ENCODE measurements at places on chromosomes 12 and 14. TPM values are rescaled to one million over a fixed set of nuclear protein-coding genes. Genes with fewer than 3 reads are reported as not detected.

GRCh38 chr14:52678591-52678990 lies 16.8 kb downstream of the ERO1A start:
- no peak overlapping the region for H3K4me3 ChIP-seq
- H3K36me3 ChIP-seq = peaks cover 4% of the 10 kb centered on the region
- H3K27me3 ChIP-seq = no peaks in the 10 kb centered on the region
- no peak for DNase-seq

DNA sequence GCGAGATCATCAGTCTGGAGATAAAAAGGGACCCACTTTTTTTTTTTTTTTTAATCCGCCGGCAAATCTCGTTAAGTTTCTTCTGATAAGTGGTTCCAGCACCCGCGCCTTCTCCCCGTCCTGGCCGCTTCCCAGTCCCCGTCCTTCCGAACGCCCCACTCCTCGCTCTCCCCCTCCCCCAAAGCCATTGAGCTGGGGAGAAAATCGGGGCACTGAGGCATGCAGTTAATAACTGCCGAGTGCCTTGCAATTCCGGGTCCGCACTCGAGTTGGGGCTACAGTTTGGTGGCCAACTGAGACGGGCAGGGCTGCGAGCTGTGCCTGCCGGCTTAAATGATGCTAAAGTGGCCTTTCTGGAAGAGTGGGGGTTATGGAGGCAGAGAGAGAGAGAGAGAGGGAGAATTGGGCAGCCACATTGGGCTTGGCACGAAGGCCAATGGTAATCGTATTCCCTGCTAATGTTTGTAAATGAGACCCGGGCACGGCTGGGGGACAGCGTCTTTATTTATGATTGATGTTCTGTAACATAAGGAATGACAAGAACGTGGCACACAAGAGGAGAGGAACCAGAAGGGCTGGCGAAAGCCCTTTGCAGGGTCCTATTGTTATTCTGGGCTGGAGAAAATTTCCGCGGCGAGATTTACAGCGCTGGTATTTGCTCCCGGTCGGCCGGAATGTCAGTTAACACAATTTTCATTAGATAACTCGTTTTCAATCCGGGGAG lies 115.4 kb upstream of the MYL2 start:
- no peak overlapping the region for H3K4me3 ChIP-seq
- DNase-seq = peak; percentile 67
- no peaks in the 10 kb centered on the region for H3K4me1 ChIP-seq
- no peak overlapping the region for H3K27ac ChIP-seq
- peaks cover 9% of the 10 kb centered on the region for H3K27me3 ChIP-seq
- H3K36me3 ChIP-seq = no peaks in the 10 kb centered on the region

GRCh38 chr12:105832806-105833205 lies 305.9 kb downstream of the NUAK1 start:
- no peak overlapping the region for H3K27ac ChIP-seq
- DNase-seq = no peak
- no peaks in the 10 kb centered on the region for H3K4me1 ChIP-seq
- H3K4me3 ChIP-seq = no peak overlapping the region

DNA sequence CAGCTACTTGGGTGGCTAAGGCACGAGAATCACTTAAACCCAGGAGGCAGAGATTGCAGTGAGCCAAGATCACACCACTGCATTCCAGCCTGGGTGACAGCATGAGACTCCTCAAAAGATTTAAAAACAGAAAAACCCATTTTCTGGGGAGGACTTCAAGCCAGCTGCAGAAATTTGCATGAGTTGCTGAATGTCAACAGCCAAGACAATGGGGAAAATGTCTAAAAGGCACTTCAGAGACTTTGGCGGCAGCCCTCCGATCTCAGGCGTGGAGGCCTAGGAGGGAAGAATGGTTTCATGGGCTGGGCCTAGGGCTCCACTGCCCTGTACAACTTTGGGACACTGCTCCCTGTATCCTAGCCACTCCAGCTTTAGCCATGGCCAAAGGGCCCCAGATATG lies 177.8 kb upstream of the C14orf180 start:
- no peak overlapping the region for H3K27ac ChIP-seq
- no peaks in the 10 kb centered on the region for H3K36me3 ChIP-seq
- H3K27me3 ChIP-seq = no peaks in the 10 kb centered on the region
- no peak overlapping the region for H3K4me3 ChIP-seq
- no peak for DNase-seq
- H3K4me1 ChIP-seq = no peaks in the 10 kb centered on the region

- H3K27me3 ChIP-seq = no peaks in the 10 kb centered on the region
- no peaks in the 10 kb centered on the region for H3K4me1 ChIP-seq
- H3K36me3 ChIP-seq = no peaks in the 10 kb centered on the region
- DNase-seq = no peak
- no peak overlapping the region for H3K4me3 ChIP-seq
Observed at GRCh38 chr14:38199076-38199475, 8.6 kb upstream of the SSTR1 start.

DNA sequence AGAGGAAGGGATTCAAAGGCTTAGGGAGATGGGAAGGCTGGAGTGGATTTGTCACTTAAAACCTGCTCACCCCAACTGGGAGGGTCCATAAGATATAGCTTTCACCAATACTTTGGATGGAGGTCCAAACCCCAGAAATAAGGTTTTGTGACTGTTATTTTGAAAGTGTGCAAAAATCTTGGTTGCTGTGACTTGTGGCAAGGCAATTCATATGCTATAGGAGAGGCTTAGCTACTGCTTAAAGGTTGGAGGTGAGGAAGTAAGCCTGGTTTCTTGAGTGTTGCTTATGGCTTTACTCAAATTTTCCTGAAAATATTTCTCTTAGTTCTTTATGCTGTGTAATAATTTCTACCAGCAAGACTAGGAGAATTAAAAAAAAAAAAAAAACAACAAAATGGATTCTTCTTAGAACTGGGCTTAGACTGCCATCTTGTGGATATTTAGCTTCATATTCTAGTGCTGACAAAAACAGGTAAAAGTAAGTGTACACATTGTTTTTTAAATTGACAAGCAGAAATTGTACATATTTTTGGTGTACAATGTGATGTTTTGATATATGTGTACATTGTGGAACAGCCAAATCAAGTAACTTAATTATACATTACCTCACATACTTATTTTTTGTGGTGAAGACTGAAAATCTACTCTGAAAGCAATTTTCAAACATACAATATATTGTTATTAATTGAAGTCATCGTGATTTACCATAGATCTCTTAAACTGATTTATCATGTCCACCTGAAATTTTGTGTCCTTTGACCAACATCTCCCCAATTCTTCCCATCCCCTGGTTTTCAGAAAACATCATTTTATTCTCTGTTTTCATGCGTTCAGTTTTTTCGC lies 23.0 kb downstream of the PDE6H start:
- no peak overlapping the region for H3K27ac ChIP-seq
- H3K4me3 ChIP-seq = no peak overlapping the region
- H3K27me3 ChIP-seq = no peaks in the 10 kb centered on the region
- peaks cover 6% of the 10 kb centered on the region for H3K4me1 ChIP-seq

GRCh38 chr12:130872179-130873096 lies 572 bp downstream of the RAN start:
- H3K4me3 ChIP-seq = peak overlapping the region; percentile 79
- no peaks in the 10 kb centered on the region for H3K27me3 ChIP-seq
- peak overlapping the region; percentile 32 for H3K27ac ChIP-seq
- peaks cover 21% of the 10 kb centered on the region for H3K36me3 ChIP-seq
- DNase-seq = peak; percentile 70
- H3K4me1 ChIP-seq = peaks cover 8% of the 10 kb centered on the region

DNA sequence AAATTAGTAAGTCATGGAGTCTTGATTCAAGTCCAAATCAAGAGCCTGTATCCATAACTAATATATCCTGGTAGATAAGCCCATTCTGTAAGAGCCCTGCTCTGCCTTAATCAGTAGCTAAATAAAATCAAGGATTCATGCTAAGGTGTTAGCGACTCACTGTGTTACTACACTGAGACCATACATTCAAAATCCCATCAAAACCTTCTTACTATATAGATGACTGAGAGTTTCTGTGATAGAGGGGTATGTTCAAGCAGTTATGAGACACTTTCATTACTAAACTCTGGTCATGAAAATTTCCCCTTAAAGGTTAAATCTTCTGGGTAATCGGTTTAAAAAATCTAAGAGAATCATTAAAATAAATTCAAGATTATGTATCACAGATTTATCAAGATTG lies 78.5 kb downstream of the MDGA2 start:
- no peaks in the 10 kb centered on the region for H3K36me3 ChIP-seq
- no peak overlapping the region for H3K27ac ChIP-seq
- no peaks in the 10 kb centered on the region for H3K27me3 ChIP-seq
- H3K4me1 ChIP-seq = no peaks in the 10 kb centered on the region
- no peak for DNase-seq

DNA sequence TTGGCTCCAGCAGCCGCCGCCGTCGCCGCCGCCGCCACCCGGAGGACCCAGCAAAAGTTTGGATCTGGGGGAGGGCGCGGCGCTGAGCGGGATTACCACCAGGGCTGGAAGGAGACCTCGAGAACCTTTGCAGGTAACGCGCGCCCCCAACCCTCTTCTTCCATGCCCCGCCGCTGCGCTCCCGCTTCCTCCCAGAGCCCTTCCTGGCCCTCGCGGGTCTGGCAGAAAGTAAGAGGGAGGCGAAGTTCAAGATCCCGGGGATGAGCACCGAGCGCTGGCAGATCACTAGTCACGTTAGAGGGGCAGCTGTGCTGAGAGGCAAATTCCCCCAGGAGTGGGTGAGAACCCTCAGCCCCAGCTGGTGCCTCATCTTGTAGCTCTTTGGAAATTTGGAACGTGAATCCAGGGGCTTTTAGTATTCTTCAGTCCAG lies 3.9 kb downstream of the FLRT2 start:
- H3K36me3 ChIP-seq = no peaks in the 10 kb centered on the region
- peaks cover 2% of the 10 kb centered on the region for H3K4me1 ChIP-seq
- peak; percentile 68 for DNase-seq
- no peak overlapping the region for H3K27ac ChIP-seq

The KLRC4 gene
- total RNA-seq = 1.4 TPM

The FOXN4 gene
- total RNA-seq = not detected

The POTEM gene
- not detected for total RNA-seq

The TMEM116 gene
- 20.2 TPM for total RNA-seq

The DLK1 gene
- not detected for total RNA-seq

The SERPINA9 gene
- not detected for total RNA-seq

The PRICKLE1 gene
- 21.7 TPM for total RNA-seq

The OLR1 gene
- total RNA-seq = 6.7 TPM

The BCDIN3D gene
- total RNA-seq = 5.1 TPM
